ENCODE measurements at places on chromosomes 2 and 18.
A peak's percentile ranks its signal among the peaks of the same experiment; 100 is the strongest.

- DNase-seq, result no peak
Observed at GRCh38 chr2:147600646-147601045, 244.2 kb upstream of the ACVR2A start.

GRCh38 chr2:100960688-100961087 lies 41.4 kb upstream of the RPL31 start:
- no peak for DNase-seq

DNA sequence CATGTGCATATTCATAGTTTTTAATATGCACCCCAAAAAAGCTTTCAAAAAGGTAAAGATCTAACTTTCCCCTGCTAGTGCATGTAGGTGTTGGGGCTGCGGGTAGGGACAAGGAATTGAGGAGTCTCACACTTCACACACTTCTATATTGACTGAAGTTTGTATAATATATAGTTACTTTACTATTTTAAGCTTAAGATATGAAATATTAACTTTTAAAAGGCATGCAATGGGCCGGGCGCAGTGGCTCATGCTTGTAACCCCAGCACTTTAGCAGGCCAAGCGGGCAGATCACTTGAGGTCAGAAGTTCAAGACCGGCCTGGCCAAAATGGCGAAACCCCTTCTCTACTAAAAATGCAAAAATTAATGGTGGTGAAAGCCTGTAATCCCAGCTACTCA lies 109.1 kb upstream of the SH3BP4 start:
- no peak for DNase-seq

DNA sequence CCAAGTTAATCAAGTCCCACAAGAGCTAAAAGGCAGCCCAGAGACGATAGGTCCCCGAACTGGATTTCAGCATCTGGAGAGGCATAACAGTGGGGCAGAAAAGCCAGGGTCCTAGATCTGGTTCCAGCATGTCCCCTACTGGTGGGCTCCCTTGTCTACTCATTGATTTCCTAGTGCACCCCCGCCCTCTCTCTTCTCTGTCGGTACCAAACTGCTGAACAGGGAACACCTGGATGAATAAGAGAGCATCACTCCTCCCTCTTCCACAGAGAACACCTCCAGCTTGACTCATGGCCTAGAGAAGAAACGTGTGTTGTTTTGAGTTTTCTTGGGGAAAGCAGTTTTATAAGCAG lies 101.3 kb downstream of the FOXI3 start:
- DNase-seq, result no peak

- DNase-seq, result no peak
Observed at GRCh38 chr2:127664065-127664894, 11.1 kb downstream of the LIMS2 start.

DNA sequence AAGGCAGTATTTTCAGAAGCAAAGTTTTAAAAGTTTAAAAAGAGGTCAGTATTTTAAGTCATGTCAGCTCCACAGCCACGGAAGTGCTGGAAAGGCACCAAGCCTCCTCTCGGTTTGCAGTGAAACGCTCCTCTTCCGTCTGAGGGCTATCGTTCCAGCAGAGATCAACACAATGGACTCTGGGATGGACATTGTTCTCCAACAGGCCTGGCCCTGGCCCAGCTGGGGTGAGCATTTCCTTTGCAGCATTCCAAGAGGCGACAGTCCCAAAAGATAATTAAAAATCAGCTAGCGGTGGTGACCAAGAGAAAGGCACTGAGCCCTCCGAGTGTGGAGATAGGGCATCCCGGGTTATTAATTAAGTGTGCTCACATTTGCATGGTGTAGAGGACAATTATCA lies 95.9 kb upstream of the LCLAT1 start:
- no peak for DNase-seq

- DNase-seq, result no peak
Observed at GRCh38 chr2:143698352-143698751, 569.1 kb downstream of the ARHGAP15 start.

DNA sequence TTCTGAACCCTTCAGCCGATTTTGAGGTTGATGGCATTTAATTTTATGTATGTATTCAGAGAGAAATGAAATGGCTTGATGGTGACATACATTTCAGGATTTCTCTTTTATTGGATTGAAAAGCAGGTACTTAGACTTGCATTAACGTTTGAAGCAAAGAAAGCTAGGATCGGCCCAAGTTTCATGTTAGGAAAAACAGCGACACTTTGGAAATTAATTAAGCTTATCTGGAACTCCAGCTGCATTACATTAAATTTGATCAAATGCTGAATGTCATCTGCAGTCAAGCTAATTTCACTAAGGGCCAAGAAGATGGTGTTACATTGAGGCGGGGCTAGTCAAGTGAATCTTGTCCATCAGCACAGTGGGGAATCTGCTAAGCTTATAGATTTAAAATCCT lies 441.8 kb downstream of the IRS1 start:
- no peak for DNase-seq

DNA sequence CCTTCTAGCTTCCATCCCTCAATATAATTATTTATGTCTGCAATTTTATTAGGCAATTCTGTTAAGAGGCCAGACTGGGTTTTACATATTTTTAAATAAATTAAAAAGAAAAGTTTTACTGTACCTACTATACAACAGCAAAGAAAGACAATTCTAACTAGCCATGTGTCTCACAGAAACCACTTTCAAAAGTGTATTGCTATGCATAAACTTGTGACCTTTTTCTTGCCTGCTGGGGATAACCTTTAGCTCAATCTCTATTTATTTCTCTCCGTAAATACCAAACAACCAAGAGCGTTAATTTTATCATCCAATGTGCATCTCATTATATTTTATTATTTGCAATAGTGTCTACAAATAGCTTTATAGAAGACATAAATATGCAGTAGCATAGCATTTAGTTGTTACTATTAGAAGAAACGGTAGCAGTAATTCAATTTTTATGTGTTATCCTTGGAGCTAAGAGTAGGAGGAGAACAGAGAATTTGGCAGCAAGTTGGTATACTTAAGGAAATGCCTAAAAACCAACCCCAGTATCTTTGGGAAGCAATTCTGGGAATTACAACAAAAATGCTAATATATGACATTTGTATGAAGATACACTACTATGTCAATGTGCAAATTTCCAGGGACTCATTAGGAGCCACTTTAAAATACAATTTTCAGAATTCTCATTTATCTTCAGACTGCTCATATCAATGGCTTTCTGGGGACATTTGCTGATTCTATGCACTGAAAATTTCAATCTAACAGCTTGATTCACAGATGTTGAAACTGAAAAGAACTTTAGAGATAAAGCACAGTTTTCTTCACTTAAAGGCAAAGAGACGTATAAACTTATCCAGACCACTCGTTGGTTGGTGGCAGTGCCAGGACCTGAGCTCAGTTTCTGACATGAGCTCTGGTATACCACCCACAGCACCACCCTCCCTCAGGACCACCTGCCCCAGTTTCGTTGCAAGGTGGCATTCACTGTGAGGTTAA lies 23.0 kb upstream of the RTN4 start:
- DNase-seq, result no peak

- no peak for DNase-seq
Observed at GRCh38 chr2:68371581-68371980, 6.5 kb downstream of the PLEK start.

DNA sequence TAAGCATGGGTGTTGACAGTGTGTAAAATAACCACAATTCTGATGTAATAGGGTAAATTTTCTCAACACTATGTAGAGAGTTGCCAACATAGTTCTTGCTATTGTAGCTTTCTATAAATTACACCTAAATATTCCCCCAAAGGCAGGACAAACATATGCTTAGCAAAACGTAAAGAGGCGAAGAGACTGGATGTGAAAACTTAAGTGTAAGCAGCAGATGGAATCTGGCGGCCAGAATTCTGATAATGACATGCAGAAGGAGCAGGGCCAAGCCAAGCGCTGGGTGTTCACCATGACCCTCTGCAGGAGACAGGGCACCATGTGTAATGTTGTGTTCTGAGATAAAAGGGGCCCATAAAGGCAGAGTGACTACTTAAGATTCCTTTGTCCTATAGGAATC lies 105.2 kb upstream of the ZNF521 start:
- no peak for DNase-seq

GRCh38 chr2:68465081-68465916 lies 1.8 kb downstream of the FBXO48 start:
- peak; percentile 24 for DNase-seq

GRCh38 chr2:186891185-186891621 lies 42.2 kb upstream of the ZSWIM2 start:
- no peak for DNase-seq

DNA sequence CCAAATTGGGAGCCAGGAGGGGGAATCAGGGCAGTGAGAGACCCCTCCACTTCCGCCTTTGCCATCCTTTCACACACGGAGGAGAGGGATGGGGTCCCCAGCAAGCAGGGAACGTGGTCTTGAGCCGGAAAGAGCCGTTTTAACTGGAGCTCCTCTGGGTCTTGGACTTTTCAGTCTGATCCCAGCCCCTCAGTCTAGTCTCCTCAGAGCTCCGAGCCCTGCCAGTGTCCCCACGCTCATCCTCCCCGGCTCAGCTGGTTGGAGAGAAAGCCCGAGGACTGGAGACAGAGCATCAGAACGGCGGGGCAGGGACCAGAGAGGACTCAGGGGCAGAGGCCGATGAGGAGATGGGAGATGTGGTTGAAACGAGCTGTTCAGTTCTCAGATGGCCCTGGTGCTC lies 26.1 kb upstream of the OTOF start:
- no peak for DNase-seq

GRCh38 chr2:95077861-95078603 lies 43.6 kb downstream of the MRPS5 start:
- no peak for DNase-seq

DNA sequence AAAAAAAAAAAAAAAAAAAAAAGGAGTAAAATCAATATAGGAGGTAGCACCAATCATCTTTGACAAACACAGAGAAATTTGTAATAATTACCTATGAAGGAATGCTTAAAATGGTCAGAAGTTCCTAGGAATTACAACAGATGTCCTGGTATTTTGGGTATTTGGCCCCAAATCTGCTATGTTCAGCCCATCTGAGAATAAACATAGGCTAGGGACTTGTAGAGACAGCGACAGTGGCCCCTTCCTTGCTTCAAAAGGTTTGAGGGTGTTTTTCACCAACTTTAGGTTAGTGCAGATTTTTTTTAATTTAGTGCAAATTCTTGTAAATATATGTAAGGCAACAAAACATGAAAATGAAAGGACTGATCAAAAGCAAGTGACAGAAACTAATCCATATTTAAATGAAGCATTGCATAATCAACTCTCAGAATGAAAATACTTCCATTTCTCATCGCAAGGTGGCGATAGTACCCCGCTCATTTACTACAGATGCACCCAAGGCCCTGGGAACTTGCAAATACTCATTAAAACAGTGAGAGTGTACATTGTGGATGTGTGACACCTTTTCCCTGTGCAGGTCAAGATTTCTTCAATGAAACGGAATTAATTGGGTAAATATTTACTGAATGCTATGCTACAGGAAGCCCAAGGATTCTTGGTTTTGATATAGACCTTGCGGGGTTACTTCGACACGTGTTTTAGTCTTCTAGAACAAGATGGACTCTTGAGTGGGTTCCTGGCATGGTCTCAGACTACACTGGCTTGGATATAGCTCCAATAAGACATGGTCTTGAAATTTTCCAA lies 44.6 kb downstream of the FAM124B start:
- peak; percentile 36 for DNase-seq

DNA sequence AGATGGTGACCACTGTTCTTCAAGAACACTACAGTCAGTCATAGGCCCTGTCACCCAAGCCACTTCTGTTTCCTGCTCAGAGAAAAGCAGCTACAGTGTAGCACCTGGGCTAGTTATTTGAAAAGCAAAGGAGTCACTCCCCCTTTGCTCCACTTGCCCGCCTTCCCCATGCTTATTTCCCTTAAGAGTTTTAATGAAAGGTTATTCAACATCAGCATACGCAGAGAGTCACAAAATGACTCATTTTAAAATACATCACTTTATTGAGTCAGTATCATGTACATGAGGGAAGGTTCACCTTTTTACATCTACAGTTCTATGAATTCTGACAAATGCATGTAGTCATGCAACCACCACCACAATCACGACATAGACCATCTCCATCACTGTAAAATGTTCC lies 71.3 kb downstream of the TNFRSF11A start:
- no peak for DNase-seq

DNA sequence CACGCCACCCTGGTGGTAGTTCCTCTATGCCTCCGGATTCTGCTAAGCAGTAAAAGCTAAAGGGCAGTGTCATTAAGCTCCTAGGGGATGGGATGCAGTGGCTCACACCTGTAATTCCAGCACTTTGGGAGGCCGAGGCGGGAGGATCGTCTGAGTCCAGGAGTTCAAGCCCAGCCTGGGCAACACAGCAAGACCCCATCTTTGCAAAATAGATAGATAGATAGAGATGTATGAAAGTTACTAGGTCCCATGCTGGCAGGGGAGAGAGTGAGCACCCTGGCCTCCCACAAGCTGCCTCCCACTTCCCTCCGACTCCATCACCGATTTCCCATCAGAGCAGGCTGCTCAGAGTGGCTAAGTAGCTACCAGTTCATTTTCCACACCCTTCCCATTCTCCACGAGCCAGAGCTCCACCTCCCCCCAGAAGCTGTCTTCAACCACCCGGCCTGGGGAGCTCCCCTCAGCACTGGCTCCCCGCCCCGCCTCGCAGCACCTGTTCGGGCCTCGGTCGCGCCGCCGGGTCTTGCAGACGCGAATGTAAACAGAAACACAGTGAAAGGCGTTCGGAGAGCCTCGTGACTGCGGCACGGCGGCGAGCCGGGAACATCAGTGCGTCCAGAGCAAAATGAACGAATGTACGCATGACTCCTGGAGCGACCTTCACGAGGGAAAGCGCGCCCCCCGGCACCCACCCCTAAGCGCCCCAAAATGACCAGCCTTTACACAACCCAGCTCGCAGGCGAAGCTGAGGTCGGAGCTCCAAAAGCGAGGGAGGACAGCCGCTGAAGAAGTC lies 598 bp upstream of the CEP68 start:
- DNase-seq, result peak; percentile 36

Measured in stimulated activated CD4-positive, alpha-beta T cell treated with anti-CD3 and anti-CD28 coated beads, Interleukin-2, amount 100 ng/mL, for 4 hours (primary cell).